ENCODE measurements at places on chromosomes 4 and X.

- DNase-seq = peak; percentile 37
Measured at GRCh38 chr4:147019091-147019490, 73.4 kb upstream of the TTC29 start.

GRCh38 chrX:144601010-144601409 is 646.3 kb upstream of the SPANXN1 start:
- DNase-seq = no peak

GRCh38 chrX:77412631-77413030 is 34.6 kb upstream of the FGF16 start:
- no peak for DNase-seq

GRCh38 chrX:36908801-36909675 is 99.1 kb upstream of the FAM47C start:
- DNase-seq = no peak

DNA sequence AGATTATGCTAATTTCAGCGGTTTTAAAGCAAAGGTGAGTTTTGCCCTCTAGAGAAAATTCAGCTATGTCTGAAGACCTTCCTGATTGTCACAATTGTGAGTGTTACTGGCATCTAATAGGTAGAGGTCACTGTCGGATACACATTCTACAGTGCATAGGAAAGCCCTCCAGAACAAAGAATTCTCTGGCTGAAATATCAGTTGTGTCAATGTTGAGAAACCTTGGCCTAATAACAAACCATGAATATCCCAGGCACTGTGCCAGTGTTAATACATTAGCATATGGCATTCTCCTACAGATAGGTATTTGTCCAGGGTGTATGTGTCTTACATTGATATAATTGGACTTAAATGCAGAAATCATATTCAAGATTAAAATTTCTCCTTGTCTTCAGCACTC is 294.3 kb downstream of the FSTL5 start:
- no peak for DNase-seq

GRCh38 chrX:22276781-22277180 is 4.1 kb downstream of the CBLL2 start:
- DNase-seq = no peak

GRCh38 chrX:28697732-28698131 is 110.5 kb downstream of the IL1RAPL1 start:
- DNase-seq = no peak

- DNase-seq = no peak
Measured at GRCh38 chrX:6526564-6527136, 8.3 kb downstream of the VCX3A start.

DNA sequence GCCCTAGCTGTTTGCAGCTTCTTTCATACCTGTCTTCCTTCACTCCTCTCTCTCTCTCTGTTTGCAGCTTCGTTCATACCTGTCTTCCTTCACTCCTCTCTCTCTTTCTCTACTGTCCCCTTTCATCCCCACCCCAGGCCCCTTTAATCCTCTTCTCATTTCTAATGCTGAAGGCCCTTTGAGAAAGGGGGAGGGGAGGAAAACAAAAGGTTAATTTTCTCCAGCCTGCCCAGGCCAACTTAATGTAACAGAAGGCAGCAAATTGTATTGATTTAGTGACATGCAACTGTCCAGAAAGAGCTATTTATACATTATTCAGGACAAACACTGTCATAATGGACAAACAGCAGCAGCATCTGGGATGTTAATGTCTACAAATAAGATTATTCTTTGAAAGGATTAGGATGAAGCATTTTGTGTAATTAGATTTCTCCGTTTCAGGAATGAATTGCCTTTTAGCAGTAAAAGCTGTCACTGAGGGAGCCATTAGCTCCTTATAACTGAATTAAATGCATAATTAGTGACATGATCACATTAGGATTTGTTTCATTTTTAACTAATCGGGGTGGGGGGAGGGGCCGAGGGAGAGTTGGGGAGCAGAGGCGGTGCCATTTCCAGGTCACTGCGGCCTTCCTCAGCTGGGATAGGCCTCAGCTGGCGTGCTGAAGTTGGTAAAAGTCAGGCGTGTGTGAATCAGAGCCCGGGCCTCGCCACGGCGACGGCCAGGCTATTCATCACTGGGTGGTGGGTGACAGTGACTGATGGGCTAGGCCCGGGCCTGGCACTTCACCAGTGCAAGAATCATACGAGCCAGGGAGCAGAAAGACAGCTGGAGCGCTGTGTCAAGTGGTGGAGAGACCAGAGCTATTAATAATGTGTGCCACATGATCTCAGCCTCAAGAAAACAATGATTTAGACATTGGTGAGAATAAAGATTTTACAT is 174.5 kb downstream of the NKX6-1 start:
- no peak for DNase-seq

All from activated naive CD4-positive, alpha-beta T cell treated with Interleukin-2 at 50 U/mL for 16 hours (primary cell).